ENCODE measurements at places on chromosomes 1 and 21.

- no peak for DNase-seq
Measured at GRCh38 chr1:191669629-191670028, 488.6 kb upstream of the RGS18 start.

GRCh38 chr21:25583370-25584130 lies 23.7 kb downstream of the MRPL39 start:
- DNase-seq, result no peak

GRCh38 chr1:119549719-119550132 lies 42.7 kb downstream of the HSD3B1 start:
- DNase-seq, result peak; percentile 61

DNA sequence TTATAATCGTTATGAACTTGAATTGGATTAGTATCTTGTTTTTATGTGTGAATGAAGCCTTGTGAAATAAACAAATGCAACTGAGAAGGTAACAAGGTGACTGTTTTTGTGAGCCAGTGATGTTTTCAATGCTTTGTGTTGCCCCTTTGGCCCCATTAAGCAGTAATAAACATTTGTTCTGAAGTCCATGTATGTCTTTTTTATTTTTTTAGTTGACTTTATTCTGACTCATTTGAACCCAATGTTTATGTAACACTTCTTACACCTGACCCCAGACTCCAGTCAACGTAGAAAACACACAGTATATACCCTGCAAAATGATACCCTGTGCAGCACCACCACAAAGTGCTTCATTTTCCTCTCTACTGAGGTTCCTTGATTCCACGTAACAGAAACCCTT lies 4.6 kb upstream of the CACYBP start:
- DNase-seq, result no peak

DNA sequence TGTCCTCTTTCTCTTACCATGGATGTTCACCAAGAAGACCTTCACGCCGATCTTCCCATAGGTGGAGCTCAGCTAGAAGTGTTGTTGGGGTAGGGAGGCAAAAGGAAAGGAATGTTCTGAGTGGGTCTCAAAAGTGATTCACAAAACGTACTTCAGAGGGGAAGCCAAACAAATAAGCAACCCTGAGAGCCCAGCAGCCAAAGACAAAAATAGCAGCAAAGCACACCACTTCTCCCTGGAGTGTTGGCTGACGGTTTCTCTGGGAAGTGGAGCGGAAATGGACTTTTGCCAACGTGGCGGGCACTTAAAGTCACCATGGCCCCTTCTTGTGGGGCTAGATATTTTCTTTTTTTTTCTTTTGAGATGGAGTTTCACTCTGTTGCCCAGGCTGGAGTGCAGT lies 23.1 kb downstream of the SLC26A9 start:
- peak; percentile 92 for DNase-seq

GRCh38 chr1:24411963-24412362 lies 1.6 kb downstream of the STPG1 start:
- no peak for DNase-seq

- no peak for DNase-seq
Measured at GRCh38 chr1:56429288-56429687, 150.1 kb downstream of the PLPP3 start.

GRCh38 chr1:221939607-221940006 lies 197.7 kb upstream of the DUSP10 start:
- DNase-seq, result peak; percentile 71

DNA sequence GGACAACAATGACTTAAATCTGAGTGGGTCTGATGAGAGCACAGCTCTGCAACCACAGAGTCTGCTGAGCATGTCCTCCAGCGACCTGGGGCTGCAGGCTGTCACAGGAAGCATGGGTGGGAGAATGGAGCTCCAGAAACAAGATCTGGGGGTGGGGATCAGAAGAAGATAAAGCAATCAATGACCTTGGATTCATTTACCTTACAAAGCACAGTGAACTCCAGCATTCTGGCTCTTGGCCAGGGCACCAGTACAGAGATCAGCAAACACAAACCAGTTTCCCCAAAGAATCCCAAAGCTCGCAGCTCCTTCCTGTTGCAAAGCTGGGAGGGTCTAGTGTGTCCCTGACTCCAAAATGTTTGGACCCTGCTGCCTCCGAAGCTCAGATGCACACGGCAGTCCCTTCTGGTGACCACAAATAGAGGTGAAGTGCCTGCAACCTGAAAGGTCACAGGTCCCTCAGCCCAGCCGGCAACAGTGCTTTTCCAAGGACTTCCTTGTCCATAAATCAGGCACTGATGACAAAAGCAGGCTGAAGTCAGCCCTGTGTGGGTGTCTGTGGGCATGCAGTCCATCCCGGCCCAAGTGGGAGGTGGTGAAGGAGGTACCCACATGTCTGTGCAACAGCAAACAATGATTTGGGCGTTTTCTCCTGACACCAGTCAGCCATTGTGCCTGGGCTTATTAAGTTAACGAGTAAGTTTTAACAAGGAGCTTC lies 76.1 kb downstream of the SH3BGR start:
- peak; percentile 34 for DNase-seq

DNA sequence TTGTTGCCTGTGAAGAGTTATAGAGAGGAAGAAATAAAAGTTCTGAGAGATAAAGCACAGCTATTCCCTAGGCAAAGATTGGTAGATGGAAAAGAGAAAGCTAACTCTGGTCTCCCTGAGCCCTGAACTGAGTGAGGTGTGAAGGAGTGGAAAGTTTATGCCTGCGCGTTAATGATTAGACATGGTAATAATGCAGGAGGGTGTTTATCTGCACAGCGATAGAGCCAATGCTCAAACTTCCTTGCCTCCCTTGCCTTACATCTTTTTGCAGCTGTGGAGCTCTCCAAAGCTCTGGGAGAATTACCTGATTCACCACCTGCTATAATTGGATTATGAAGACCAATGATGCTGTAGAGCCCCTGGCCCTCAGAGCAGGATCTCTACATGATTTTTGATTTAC lies 32.8 kb upstream of the CHRM3 start:
- DNase-seq, result no peak

DNA sequence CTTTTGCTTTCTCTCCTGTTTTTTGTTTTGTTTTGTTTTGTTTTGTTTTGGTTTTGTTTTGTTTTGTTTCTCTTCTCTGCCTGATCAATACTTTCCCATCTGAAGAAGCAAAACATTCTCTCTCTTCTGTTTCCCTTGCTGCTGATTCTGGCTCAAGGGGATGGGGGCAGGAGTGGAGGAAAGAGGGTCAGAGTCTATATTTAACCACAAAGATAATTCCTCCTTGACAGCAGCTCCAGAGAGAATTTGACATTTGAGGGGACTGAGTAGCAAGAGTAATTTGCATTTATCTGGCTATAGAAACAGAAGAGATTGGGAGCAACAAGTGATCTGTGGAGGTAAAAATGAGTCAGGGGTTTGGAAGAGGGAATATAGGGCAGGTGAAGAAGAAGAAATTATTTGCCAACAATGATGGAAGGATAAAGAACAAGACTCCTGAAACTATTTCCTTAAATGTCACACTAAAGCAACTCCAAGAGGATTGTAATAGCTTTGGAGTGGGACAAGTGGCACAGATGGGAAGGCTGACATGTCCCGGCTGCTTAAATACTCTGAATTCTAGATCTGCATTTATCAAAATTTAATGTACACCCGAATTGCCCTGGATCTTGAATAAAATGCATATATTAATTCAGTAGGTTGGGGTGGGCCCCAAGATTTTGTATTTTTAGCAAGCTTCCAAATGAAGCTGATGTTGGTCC lies 349.3 kb upstream of the PLXNA2 start:
- no peak for DNase-seq

DNA sequence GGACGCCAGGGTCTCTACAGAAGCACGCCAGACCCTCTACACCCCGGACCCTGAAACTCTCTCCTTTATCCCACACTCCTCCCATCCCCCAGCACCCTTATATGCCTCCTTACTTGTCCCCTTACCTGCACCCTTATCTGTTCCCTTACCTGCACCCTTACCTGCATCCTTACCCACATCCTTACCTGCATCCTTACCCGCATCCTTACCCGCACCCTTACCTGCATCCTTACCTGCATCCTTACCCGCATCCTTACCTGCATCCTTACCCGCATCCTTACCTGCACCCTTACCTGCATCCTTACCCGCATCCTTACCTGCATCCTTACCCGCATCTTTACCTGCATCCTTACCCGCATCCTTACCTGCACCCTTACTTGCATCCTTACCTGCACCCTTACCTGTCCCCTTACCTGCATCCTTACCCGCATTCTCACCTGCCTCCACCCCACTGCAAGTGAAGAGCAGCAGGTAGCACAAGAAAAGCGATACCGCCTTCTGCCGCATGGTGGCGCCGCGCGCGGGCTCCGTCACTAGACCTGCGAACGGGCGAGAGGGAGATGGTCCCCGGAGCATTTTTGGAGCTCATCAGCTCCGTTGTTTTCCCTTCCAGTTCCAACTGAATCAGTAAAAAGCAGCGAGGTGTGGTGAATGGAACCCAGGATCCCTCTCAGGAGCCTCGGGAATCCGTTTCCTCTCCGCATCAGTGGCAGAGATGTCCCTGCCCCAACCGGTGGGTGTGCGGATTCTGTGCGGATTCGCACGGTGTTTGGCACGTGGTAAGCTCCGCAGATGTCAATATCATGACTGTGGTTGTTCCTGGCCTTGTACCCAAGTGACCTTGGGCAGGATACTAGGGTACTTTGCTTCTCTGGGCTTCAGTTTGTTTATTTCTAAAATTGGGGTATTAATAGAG lies 2.9 kb downstream of the IFI6 start:
- peak; percentile 78 for DNase-seq
